SJSA1 (cell line): ENCODE measurements at places on chromosomes 3 and 15.

DNA sequence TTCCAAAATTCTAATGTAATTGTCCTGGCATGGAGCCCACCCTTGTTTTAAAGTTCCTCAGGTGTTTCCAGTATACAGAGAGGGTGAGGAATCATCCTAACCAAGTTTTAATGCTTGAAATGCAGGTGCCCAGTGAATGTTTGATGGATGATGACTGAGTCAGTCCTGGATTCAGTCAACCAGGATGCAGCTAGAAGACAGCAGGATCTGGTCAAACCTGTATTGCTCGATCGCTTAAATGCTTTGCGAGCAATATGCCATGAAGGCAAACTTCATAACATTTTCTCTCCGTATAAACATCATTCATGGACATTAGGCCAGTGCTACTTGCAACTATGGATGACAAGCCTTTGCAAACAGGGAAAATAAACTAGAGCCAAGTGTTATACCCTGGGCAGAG lies 591.2 kb downstream of the RSL24D1 start:
- DNase-seq: no peak

GRCh38 chr3:127258733-127259132 lies 29.1 kb downstream of the PRR20G start:
- no peak for DNase-seq

DNA sequence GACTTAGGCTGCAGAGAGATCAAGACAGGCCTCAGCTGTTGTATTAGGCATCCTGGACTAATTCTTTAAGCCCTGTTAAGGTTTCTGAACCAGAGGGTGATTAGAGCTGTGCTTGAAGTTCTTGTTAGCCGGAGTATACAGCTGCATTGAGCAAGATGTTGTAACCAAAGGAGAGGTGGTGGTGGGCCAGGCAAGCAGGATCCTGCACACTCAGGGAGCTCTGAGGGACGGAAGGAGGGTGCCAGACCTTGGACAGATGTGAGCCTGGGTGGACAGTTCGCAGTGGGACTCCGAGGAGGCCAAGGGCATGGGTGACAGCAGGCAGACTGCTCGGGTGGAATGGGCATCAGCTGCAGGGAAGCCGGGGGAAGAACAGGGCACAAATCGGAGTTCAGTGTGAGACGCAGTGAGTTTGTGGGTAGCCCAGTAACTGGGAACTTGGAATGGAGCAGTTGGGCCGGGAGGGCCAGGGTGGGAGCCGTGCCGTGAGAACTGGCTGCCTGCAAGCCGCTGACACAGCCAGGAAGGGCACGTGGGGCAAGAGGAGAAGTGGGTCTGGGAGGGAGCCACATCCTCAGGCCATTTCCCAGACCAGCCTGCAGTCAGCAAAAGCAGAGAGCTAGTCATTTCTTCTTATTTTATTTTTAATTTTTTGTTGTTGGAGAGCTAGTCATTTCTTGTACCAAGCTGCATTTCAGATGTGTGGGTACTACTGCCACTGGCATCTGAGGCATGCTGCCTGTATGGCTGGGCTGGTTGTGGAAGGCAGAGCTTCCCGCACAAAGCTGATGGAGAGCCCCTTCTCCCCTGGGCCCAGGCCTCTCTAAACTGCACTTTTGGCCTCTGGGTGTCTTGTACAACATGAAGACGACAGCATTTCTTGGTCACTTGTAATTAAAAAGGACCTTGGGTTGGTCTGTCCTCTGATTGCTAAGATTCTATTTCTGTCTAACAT lies 61.0 kb downstream of the PGPEP1L start:
- DNase-seq: no peak

- DNase-seq: no peak
These were observed 78.3 kb downstream of the ADAM10 start for GRCh38 chr15:58671186-58671585.

- DNase-seq: no peak
These were observed 40.4 kb downstream of the LPP start for GRCh38 chr3:188194332-188194731.

- no peak for DNase-seq
These were observed 8.1 kb downstream of the PLIN1 start for GRCh38 chr15:89670971-89671560.

- peak; percentile 28 for DNase-seq
These were observed 51.8 kb downstream of the ONECUT1 start for GRCh38 chr15:52738311-52738710.

DNA sequence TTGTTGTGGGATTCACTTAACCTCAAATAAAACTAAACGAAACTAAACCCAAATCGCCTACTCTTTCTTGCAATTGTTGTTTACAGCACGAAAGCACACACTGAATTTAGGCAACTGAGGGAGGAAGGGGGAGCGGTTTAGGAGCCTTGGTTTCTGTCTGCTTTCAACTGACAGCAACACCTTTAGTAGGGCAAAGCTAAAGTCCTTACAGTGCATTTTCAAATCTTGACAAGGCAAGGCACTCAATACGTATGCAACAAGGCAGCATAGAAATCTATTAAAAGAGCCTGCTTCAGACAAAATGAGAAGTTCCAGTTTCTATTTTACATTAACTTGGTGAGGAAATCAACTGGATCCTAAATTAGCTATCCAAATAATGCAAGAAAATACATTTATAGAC lies 174.6 kb downstream of the CHST2 start:
- DNase-seq: no peak

- no peak for DNase-seq
These were observed 83.9 kb upstream of the CDV3 start for GRCh38 chr3:133489466-133490085.

GRCh38 chr15:65396283-65396964 lies 18.6 kb upstream of the IGDCC3 start:
- DNase-seq: no peak

- no peak for DNase-seq
These were observed 296.7 kb upstream of the PROK2 start for GRCh38 chr3:72081471-72082185.

DNA sequence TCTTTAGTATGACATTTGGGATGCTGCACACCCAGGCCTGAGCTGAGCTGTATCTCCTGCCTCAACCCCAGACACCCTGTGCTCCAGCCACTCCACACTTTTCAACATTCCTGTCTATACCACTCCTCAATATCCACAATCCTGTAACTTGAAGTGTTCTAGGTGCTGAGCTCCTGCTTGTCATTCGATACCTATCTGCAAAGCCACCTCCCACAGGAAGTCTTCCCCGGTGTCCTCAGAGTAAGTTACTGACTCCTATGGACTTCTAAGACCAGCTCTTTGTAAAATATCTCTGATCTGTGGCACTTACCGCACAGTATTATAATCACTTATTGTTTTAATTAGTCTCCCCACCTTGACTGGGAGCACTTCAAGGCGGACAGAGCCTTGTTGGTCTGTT lies 1.2 kb upstream of the CAV3 start:
- no peak for DNase-seq

DNA sequence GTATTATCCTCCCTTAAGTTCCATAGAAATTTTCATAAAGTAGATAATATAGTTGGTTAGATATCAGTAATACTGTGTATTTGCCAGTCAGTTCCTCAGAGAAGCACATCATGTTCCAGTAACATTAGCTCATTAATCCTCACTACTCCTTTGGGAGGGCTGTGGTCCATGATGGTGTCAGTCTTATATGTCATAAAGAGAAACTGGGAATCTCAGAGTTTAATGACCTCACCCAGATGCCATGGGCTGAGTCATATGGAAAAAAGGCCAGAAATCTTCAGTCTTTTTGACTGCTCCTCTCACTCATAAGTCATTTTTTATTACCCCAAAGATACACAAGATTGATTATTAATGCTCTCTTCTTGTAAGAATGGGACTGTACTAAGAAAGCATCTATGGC lies 188.6 kb downstream of the CHL1 start:
- DNase-seq: no peak

DNA sequence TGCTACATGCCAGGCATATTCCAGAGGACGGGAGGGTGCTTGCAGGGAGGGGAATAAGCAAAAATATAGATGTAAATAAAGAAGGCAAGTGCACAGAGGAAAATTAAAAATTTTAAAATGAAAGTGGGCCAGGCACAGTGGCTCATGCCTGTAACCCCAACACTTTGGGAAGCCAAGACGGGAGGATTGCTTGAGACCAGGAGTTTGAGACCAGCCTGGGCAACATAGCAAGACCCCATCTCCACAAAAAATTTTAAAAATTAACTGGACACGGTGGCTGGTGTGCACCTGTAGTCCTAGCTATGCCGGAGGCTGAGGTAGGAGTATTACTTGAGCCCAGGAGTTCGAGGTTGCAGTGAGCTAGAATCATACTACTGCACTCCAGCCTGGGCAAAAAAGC lies 22.4 kb downstream of the ZBTB38 start:
- DNase-seq: no peak

GRCh38 chr15:44096596-44096995 lies 98.5 kb downstream of the FRMD5 start:
- DNase-seq: no peak

DNA sequence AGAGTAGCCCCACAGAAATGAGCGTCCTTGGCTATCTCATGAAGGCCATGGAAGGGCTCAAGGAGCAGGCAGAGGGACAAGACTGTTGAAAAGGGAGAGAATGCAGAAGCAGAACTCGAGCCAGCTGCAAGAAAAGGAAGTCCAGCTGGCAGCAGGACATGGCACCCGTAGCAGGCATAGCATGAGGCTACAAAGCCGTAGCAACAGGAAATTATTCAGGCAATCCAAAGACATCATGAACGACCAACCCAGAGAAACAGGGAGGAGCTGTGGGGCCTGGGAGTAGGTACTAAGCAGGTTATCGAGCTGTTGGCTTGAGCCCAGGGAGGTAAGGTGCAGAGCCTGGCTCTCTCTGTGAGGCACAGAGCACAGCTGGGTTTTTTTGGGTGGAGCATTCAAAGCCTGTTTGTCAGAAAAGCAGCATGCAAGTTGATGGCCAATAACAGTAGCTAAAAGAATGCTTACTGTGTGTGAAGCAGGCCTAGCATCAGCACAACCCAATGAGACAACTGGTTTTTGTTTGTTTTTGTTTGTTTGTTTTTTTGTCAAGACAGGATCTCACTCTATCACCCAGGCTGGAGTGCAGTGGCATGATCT lies 144.0 kb upstream of the SMAD3 start:
- no peak for DNase-seq

- DNase-seq: no peak
These were observed 37.8 kb upstream of the BCL6 start for GRCh38 chr3:187783098-187783497.

DNA sequence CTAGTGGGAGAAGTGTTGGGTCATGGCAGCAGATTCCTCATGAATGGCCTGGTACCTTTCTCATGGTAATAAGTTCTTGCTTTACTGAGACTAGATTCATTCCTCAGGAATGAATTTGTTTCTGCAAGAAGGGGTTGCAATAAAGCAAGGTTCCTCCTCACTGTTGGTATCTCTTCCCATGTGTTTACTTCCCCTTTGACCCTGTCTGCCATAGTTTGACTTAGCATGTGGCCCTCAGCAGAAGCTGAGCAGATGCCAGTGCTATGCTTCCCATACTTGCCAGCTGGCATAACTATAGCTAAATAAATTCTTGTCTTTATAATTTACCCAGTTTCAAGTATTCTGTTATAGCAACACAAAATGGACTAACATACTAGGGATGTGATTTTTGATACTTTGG lies 163.6 kb upstream of the COL8A1 start:
- DNase-seq: no peak

DNA sequence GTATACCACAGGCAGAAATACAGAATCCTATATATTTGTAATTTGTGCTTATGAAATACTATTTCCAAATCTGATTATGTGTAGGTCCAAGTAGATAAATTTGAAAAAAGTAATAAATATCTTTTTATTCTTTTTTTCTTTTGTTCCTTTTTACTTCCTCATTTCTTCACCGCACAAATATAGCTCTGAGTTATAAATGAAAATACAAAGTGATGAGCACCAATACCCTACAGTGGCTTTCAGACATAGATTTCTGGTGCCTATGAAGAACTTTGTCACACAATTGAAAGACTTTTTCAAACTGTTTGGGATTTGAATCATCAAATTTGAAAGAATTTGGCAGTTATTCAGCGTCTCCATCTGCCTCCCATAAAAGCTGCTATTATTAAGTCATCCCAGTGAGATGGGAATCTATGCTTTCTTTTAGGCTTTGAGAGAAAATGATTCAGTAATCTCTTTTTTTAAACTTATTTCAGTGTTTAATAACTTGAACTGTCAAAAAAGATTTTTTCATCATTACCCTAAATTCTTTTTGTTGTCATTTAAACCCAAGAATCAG lies 363.6 kb upstream of the GOLIM4 start:
- DNase-seq: no peak

DNA sequence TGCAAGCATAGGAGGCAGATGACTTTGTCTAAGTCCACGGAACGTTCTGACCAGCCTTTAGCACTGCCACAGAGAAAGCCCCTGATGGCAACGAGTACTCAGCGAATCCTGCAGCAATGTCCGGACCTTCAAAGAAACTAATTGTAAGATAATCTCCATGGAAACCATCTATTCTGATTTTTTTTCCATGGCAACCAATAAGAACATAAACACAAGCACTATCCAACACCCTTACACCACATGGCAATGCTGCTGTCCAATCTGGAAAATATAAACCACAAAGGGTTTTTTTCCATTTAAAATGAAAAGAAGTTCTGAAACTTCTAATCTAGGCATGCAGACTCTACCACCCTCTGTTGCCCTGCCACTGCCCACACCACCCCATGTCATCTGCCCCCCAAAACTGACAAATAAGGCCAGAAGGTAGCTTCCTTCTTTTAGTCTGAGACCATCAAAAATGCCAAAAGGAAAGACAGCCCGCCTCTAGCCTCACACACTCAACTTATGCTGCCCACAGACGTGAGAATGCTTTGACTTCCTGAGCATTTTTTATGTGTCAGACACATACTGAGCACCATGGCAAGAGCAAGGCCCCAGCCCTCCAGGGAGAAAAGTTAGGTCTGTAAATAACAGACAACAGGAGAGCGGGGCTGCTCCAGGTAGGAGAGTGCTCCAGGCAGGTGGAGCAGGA lies 44.5 kb downstream of the POC1A start:
- no peak for DNase-seq

GRCh38 chr3:94172695-94173310 lies 109.9 kb downstream of the NSUN3 start:
- no peak for DNase-seq

DNA sequence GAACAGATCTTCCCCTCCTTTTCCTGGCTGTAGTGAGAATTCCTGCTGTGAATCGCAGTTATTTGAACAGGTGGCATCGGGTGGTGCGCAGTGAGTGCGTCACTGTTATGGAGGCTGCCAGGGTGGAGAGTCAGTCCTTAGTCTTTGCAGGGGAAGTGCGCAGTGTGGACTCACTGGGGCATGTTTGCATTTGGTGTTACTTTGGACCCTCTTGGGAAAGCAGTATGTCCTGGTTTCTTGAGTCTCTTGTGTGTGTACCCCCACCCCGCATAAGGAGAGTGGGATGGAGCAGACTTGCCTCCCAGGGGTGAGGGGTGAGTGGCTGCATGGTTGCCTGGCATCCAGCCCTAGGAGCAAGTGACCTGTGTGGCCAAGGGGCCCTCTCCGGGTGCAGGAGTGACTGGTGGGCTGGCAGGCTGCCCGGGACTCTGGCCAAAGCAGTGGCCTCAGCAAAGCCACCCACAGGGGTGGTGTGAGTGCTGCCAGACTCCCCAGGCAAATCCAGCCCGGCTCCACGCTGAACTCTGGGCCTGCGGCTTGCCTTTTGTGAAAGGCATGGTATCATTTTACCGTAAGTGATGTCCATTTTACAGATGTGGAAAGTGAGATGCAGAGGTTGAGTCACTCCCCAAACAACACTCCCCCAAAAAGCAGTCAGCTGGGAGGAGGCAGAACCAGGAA lies 46.4 kb downstream of the DNASE1L3 start:
- peak; percentile 93 for DNase-seq
